ENCODE measurements at places on chromosomes 11 and 22.
A peak's percentile ranks its signal among the peaks of the same experiment; 100 is the strongest.

DNA sequence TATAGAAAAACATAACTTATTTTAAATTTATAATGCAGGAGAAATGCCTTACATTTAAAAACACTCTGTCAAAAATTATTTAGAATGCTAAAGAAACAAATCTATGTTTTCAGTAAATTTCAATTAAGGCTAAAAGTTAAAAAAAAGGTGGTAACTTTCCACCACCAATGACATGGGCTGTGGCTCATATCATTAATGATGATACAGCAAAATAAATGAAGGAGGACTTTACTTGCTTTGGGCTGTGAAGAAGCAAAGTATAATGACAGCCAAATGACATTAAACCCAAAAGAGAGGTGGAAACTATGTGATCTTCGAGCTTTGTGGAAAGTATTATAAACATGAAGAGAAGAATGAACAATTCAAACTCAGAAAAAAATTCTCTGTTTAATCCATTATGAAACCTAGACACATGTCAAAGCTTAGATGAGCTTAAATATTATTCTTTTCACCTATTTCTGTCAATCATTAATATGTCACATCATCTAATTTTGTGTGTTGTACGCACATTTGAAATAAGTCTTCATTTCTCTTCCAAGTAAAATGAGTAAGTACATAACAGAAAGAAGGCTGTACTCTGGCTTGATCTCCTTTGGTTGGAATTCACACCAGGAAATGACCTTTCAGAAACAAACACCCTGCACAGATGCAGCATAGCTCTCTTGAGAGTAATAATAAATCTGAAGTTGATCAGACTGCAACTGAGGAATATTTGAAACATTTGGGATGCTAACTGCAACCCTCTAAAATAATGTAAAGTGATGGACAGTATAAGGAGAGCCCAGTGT lies 265.8 kb downstream of the TTC28 start:
- DNase-seq: no peak

- DNase-seq: no peak
Observed at GRCh38 chr11:1920128-1920908, 815 bp downstream of the TNNT3 start.

DNA sequence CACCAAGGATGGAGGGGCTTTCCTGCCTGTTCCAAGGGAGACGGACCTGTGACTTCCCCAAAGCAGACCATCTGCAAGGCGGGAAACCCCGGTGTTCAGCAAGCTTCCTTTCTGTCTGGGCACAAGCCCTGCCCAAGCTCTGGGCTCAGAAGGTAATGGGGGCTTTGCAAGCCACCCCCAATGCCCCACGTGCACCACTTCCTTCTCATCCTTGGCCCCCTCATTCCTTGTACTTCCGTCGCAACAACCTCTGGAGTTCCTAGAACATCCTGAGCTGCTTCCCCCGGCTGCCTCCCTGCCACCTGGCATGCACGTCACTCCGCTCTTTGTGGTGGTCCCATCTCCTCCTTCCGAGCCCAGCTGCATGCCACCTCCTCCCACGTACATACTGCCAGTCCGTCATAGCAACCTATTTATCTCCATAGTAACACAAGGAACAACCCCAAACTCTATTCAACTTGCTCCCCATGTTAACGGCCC lies 3.9 kb downstream of the MYEOV start:
- peak; percentile 60 for DNase-seq

DNA sequence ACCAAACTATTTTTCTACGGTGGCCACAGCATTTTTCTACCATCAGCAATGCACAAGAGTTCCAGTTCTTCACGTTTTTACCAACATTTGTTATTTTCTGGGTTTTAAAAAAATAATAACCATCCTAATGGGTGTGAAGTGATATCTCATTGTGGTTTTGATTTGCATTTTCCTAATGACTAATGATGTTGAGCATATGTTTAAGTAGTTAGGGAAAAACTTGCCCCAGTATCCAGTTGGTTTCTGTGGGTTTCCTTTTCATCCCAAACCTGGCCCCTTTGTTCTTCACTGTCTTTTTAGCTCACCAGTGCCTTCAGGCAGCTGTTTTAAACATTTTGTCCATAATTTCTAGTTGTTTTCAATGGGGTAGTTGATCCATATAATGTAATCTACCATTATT lies 14.7 kb upstream of the PTS start:
- no peak for DNase-seq

DNA sequence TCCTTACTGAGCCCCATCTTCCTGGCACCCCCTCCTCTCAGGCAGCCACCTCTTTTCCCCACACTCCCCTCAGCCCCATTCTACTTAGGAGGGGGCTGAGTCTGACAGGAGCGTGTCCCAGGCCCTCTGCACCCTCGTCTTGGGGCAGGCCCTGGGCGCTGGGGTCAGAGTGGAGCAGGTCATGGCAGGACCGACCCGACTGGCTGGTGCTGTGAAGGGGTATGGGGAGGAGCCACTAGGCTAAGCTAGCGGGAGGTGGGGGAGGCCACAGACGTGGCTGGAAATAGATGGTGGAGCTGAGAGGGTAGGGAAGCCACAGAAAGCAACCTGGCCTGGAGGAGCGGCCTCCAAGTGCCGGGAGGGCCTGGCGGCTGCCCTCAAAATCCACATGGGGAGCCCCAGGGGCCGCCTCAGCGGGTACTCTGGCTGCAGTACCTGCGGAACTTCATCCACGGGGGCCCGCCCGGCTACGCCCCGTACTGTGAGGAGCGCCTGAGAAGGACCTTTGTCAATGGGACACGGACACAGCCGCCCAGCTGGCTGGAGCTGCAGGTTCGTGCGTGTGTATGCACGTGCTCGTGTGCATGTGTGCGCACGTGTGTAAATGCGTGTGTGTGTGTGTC lies 61.7 kb downstream of the MYO7A start:
- no peak for DNase-seq

GRCh38 chr22:31748490-31748889 lies 1.4 kb downstream of the PRR14L start:
- DNase-seq: no peak

- DNase-seq: peak; percentile 72
Observed at GRCh38 chr11:93895106-93895862, 44.9 kb upstream of the VSTM5 start.

DNA sequence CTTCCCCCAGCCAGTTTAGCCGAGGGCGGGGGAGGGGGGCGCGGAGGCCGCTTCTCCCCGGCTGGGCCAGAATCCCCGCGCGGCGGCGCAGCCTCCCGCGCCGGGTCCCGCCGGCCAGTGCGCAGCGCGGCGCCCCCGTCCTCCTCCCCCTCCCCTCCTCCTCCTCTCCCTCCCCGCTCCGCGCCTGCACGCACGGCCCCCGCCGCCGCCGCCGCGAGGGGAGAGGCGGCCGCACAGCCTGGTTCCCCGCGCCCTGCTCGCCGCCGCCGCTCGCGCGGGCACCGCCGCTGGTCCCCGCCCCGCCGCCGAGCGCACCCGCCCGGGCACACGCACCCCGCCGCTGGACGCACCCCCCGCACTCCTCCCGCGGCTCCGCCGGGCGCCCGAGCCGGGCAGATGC lies at the start of gene FLRT1:
TSS of gene FLRT1 (plus strand) at position 356 of the 400 bp plus-strand sequence. CDS start 80,337 bp downstream, outside the sequence.
- DNase-seq: no peak

GRCh38 chr11:43986881-43987280 lies 44.4 kb downstream of the C11orf96 start:
- no peak for DNase-seq

GRCh38 chr11:66243782-66244535 lies 24.5 kb upstream of the RAB1B start:
- no peak for DNase-seq

DNA sequence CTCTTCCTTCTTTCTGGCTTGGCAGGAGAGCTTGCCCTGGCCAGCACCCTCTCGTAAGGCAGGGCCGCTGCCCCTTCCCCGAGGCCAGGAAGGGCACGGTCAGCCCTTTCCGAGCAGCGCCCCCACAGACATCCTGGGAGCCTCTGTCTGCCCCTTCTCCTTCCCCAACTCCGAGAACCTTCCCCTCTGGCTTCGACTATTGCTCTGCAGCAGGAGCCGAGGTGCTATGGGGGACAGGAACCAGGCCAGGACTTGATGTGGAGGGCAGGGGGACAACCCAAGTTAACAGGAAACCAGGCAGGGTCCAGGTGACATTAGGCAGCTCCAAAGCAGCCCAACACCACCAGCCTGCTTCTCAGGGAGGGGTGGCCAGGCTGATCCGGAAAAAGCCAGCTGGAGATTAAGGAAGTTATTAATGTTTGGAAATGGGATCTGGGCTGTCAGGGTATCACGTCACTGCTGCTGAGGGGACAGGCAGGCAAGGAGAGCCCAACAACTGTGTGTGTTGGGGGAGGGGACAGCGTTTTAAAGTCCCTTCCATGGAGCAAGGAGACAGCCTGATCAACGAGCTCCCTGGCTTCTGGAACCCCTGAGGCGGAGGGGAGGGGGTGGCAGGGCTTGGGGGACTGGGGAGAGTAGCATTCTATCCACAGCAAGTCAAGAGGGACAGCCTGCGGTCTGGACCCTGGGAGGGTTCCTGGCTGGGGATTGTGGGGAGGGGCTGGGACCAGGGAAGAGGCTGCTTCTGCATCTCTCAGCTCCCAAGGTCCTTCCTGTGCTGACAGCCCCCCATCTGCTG lies 27.3 kb downstream of the SYT7 start:
- DNase-seq: no peak

- DNase-seq: no peak
Observed at GRCh38 chr22:26707090-26707489, 49.7 kb downstream of the MIAT start.

GRCh38 chr22:30863081-30863833 lies 105.3 kb downstream of the MORC2 start:
- no peak for DNase-seq

GRCh38 chr22:39309364-39309861 lies 10.0 kb downstream of the RPL3 start:
- DNase-seq: no peak

DNA sequence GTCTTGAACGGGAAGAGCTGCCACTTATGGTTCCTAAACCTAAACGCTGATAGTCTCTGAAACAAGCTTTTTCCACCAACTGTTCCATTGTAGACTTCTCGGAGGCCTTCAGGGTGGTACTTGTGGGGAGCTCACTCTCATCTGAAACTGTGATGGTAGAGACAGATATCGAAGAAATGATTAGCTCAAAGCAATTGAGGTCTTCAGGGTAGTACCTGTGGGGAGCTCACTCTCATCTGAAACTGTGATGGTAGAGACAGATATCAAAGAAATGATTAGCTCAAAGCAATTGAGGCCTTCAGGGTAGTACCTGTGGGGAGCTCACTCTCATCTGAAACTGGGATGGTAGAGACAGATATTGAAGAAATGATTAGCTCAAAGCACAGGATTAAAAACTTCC lies 175.7 kb downstream of the SWAP70 start:
- DNase-seq: no peak

GRCh38 chr11:32884770-32885384 lies 7.7 kb upstream of the QSER1 start:
- peak; percentile 62 for DNase-seq

- DNase-seq: peak; percentile 5
Observed at GRCh38 chr11:15073361-15074205, at the start of gene CALCB. TSS of gene CALCB (plus strand) at chr11:15073593. CDS start at chr11:15074719, 1,126 bp downstream.

- DNase-seq: no peak
Observed at GRCh38 chr11:2102883-2103213, 36.3 kb downstream of the IGF2 start.

DNA sequence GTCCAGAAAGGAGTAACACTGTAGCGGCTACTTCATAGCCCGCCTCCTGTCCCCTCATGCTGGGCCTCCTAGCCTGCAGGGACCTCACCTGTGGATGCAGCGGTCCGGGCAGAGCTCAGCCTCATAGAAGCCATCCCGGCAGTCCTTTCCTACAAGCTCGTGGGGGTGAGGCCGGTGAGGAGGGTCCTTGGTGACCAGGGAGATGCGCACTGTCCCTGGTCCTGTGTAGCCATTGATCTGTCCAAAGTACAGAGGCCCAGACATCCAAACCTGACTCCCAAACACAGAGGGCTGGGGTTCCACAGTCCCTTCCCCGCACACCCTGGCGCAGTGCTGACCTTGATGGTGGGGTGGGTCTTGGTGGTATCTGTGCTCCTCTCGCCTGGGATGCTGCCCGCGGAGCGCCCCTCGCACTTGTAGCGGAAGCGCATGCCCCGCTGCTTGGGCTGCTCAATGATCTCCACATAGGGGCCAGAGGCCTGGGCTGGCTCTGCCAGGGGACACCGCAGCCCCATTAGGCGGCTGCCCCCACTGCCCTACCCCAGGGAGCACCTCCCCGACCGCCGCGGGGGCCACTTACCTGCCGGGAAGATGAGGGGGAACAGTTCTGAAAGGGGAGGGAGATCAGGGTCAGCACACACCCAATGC lies 993 bp downstream of the RELA start:
- DNase-seq: no peak

- DNase-seq: no peak
Observed at GRCh38 chr22:28430466-28431025, 249.1 kb downstream of the TTC28 start.

GRCh38 chr22:30566125-30566524 lies 8.3 kb downstream of the GAL3ST1 start:
- DNase-seq: no peak

GRCh38 chr22:48821727-48822126 lies 1005.9 kb downstream of the BRD1 start:
- DNase-seq: no peak

- DNase-seq: peak; percentile 91
Observed at GRCh38 chr11:9506489-9507276, 45.9 kb downstream of the ZNF143 start.

DNA sequence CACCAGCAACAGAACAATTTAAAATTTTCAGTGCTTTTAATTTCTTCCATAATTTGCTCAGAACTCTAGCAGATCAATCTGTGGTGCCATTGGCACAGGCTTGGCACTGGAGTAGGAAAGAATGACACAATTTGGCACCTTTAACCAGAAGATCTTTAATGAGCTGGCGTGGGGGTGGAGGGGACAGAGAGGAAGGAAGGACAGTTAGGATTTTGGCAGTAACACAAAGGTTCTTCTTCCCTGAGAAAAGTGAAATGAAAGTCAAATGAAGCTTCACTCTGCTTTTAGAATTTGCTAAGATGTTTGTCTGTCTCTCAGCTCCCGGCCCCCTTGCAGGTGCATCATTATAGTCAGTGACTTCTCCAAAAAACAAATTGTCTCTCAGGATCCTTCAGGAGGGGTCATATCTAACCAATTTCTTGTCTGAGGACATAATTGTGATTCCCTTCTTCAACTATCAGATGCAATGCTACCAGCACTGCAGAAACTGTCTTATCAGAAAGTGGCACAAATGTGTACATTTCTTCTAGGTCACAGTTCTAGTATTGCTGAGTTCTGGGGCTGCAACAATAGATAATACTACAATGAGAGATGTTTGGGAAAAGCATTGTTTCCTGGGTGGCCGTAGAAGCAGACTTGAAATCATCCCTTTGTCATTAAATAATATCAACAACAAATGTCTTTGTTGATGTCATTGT lies 66.8 kb downstream of the CSTPP1 start:
- peak; percentile 85 for DNase-seq

DNA sequence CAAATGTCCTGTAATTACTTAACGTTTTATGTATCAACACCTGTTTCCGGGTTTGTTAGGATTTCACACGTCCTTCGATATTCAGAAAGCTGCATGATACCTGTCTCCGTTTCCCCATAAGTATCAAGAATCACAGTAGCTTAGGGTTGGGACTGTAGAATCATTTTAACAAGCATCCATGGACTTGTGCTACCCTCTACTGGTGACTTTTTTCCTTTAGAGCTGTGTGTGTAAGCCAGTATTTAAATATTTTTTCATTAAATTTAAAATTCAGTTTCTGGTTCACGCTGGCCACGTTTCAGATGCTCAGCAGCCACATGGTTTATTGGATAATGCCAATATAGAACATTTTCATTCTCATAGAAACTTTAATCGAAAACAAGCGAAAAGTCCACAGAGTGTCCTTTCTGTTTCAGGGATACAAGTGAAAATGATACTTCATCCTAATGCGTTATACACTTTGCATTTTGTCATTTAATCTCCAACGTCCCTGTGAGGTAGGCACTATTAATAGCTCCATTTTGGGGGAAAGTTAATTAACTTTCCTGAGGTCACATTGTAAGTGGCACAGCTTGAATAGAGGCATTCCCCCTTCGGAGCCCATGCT lies 61.5 kb upstream of the SLC25A18 start:
- DNase-seq: peak; percentile 80

Measured in hematopoietic multipotent progenitor cell treated with erythropoietin and hydrocortisone succinate and interleukin-3 and kit ligand, for 4 days (in vitro differentiated cells).